ENCODE measurements at places on chromosomes 11 and 22. TPM values are rescaled to one million over a fixed set of nuclear protein-coding genes. Genes with fewer than 3 reads are reported as not detected.

GRCh38 chr11:63686926-63687325 lies 5.6 kb downstream of the RTN3 start:
- no peaks in the 10 kb centered on the region for H3K36me3 ChIP-seq
- H3K4me1 ChIP-seq = peaks cover 41% of the 10 kb centered on the region
- DNase-seq = no peak
- H3K27me3 ChIP-seq = no peaks in the 10 kb centered on the region

DNA sequence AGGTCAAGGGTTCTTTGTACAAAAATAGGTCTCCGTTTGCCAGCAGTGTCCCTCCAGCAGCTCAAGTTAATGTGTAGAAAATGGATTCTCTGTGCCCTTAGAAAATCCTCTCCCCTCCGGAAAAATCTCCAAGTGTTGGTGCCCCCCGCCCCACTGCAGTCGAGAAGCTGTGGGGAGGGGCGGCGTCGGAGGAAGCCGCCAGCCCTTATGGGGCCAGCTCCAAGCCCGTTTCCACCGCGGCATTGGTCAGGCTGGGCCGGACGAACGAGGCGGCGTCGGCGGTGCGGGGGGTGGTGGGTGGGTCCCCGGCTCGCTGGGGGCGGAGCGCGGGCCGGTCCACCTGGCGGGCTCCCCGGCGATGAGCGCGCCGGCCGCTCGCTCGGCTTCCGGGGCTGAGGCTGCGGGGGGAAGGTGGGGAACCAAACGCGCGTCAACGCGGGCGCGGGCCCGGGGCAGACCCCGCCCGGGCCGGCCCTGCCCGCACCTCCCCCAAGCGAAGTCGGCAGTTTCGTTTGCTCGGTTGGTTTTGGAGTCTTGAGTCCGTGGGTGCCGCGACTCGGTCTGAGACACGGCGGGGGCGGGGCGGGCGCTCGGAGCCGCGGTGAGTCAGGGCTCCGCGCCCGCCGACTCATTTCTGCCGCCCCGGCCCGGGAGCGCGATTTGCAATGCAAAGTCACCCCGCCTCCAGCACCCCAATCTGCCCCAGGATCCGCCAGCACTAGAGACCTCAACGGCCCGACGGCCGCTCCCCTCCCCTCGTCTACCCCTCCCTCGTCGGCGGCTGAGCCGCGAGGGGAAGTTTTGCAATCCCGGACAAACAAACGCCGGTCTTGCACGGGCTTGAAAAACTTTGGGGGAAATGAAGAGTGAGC lies 1.4 kb downstream of the ASCL2 start:
- DNase-seq = no peak
- no peaks in the 10 kb centered on the region for H3K36me3 ChIP-seq
- no peak overlapping the region for H3K27ac ChIP-seq
- H3K4me3 ChIP-seq = peak overlapping the region; percentile 34
- H3K4me1 ChIP-seq = no peaks in the 10 kb centered on the region
- H3K27me3 ChIP-seq = peaks cover 37% of the 10 kb centered on the region

GRCh38 chr11:84412862-84413261 lies 1126.7 kb upstream of the CCDC90B start:
- no peaks in the 10 kb centered on the region for H3K27me3 ChIP-seq
- no peak overlapping the region for H3K4me3 ChIP-seq
- H3K4me1 ChIP-seq = no peaks in the 10 kb centered on the region
- DNase-seq = no peak
- H3K36me3 ChIP-seq = no peaks in the 10 kb centered on the region

GRCh38 chr11:8354622-8355415 lies 91.1 kb upstream of the LMO1 start:
- H3K4me3 ChIP-seq = no peak overlapping the region
- H3K36me3 ChIP-seq = no peaks in the 10 kb centered on the region
- no peak for DNase-seq
- no peak overlapping the region for H3K27ac ChIP-seq
- no peaks in the 10 kb centered on the region for H3K4me1 ChIP-seq

DNA sequence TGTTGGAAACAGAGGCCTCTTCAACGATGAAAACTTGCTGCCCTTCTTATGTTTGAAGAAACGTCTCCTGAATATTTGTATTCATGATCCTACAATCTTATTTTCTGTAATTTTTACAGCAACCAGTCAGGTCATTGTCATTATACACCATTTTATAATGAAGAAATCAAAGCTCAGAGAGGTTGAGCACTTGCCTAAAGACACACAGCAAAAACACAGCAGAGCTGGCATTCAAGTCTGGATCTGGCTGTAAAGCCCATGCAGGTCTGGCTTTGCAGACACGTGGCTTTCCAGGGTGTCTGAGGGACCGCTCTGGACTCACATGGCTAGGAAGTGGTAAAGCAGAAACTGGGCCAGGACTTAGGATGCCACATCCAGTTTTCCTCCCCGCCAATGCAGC lies 15.8 kb upstream of the ALX4 start:
- no peak overlapping the region for H3K27ac ChIP-seq
- H3K4me1 ChIP-seq = no peaks in the 10 kb centered on the region
- no peak overlapping the region for H3K4me3 ChIP-seq
- no peaks in the 10 kb centered on the region for H3K36me3 ChIP-seq

- DNase-seq = no peak
- no peak overlapping the region for H3K4me3 ChIP-seq
- H3K36me3 ChIP-seq = no peaks in the 10 kb centered on the region
- H3K27ac ChIP-seq = no peak overlapping the region
These were observed 60.0 kb upstream of the SPON1 start for GRCh38 chr11:13902523-13902922.

GRCh38 chr11:63375434-63375833 lies 5.8 kb downstream of the SLC22A9 start:
- H3K36me3 ChIP-seq = no peaks in the 10 kb centered on the region
- DNase-seq = no peak
- H3K4me3 ChIP-seq = no peak overlapping the region
- H3K27me3 ChIP-seq = no peaks in the 10 kb centered on the region
- no peak overlapping the region for H3K27ac ChIP-seq

GRCh38 chr22:40250608-40251007 lies 72.9 kb downstream of the TNRC6B start:
- H3K27me3 ChIP-seq = no peaks in the 10 kb centered on the region
- H3K4me3 ChIP-seq = no peak overlapping the region
- H3K27ac ChIP-seq = no peak overlapping the region
- H3K36me3 ChIP-seq = no peaks in the 10 kb centered on the region
- H3K4me1 ChIP-seq = no peaks in the 10 kb centered on the region
- no peak for DNase-seq

The USH1C gene
- not detected for total RNA-seq

The LMO1 gene
- 2.6 TPM for total RNA-seq

The MOGAT2 gene
- total RNA-seq = 0.66 TPM

DNA sequence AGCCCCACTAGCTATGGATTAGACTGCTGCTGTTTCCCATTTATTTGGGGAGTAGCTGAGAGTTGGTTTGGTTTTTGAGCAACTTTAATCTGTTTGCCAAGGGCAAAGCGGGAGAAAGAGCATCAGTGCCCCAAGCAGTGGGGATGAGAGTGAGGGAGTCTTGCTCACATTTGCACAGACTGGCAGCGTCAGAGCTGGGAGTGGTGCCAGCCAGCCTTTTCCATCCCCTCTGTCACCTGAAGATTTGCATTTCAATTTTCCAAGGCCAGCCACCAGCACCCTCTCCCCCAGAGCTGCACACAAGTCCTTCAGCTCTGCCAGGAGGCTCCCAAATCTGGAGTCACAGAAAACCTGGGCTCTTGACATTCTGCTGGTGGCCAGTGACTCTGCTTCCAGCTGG lies 21.0 kb upstream of the UVRAG start:
- H3K27ac ChIP-seq = no peak overlapping the region
- no peaks in the 10 kb centered on the region for H3K4me1 ChIP-seq
- no peaks in the 10 kb centered on the region for H3K36me3 ChIP-seq
- no peak for DNase-seq
- no peaks in the 10 kb centered on the region for H3K27me3 ChIP-seq

The OR8D4 gene
- not detected for total RNA-seq

DNA sequence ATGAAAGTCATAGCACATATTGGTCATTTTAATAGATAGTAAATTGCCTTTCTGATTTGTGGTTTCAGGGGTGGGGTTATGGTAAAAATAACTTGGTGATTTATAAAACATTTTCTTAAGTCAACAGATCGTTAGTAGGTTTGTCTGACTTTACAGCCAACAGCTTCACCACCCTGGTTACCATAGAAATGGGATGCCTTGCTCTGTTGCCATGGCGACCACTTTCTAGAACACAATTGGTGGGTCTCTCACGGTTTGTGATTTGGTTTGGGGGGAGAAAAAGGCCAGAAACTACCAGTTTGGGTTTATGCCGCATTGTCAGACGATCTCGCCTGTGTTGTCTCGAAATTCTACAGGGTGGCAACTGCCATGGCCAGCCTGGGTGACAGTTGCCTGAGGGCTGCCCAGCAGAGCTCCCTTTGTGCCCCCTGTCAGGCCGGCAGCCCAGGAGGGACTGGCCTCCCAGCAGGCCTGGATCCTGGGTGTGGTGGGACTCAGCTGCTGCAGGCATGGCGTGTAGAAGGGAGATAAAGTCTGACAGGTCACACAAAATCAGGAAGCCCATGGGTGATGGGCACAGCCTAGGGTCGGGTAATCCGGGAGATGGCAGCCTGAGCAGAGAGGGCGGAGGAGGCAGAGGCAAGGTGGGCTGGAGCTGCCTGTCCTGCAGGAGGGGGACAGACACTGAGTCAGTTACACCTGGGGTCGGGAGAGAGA lies 30.9 kb downstream of the KCNC1 start:
- no peaks in the 10 kb centered on the region for H3K27me3 ChIP-seq
- no peaks in the 10 kb centered on the region for H3K4me1 ChIP-seq
- H3K36me3 ChIP-seq = no peaks in the 10 kb centered on the region
- no peak overlapping the region for H3K27ac ChIP-seq
- H3K4me3 ChIP-seq = no peak overlapping the region

- no peaks in the 10 kb centered on the region for H3K27me3 ChIP-seq
- H3K4me1 ChIP-seq = peaks cover 11% of the 10 kb centered on the region
- H3K36me3 ChIP-seq = no peaks in the 10 kb centered on the region
- no peak for DNase-seq
- H3K27ac ChIP-seq = no peak overlapping the region
- no peak overlapping the region for H3K4me3 ChIP-seq
These were observed 20.3 kb upstream of the YPEL1 start for GRCh38 chr22:21755851-21756284.

The SMC1B gene
- not detected for total RNA-seq

GRCh38 chr11:68012843-68013610 lies 2.9 kb downstream of the ALDH3B1 start:
- no peak overlapping the region for H3K27ac ChIP-seq
- H3K27me3 ChIP-seq = no peaks in the 10 kb centered on the region

GRCh38 chr11:10329935-10330334 lies 25.1 kb downstream of the ADM start:
- no peaks in the 10 kb centered on the region for H3K36me3 ChIP-seq
- peaks cover 27% of the 10 kb centered on the region for H3K4me1 ChIP-seq
- H3K27me3 ChIP-seq = no peaks in the 10 kb centered on the region
- H3K4me3 ChIP-seq = no peak overlapping the region
- H3K27ac ChIP-seq = no peak overlapping the region

The BATF2 gene
- total RNA-seq = 2.7 TPM

The RIBC2 gene
- total RNA-seq = not detected

DNA sequence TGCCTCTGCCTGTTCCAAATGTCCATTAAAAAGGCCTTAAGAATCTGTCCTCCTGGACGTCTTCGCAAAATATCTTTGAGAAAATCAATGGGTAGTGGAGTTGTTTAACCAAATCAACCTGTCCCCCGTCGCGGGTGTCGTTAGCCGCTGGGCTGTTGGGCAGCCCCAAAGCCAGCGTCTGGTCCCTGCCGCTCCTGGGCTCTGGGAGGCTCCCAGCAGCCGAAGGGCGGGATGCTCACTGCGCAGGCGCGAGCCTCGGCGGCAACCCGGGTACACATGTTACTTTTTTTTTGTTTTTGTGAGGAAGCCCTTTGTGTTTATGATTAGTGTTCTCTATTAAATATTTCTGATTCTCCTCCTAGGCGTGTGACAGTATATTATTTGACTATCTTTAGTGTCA lies 12.6 kb downstream of the MMP10 start:
- no peak for DNase-seq
- H3K27me3 ChIP-seq = no peaks in the 10 kb centered on the region
- no peaks in the 10 kb centered on the region for H3K36me3 ChIP-seq
- H3K4me1 ChIP-seq = no peaks in the 10 kb centered on the region
- no peak overlapping the region for H3K27ac ChIP-seq

DNA sequence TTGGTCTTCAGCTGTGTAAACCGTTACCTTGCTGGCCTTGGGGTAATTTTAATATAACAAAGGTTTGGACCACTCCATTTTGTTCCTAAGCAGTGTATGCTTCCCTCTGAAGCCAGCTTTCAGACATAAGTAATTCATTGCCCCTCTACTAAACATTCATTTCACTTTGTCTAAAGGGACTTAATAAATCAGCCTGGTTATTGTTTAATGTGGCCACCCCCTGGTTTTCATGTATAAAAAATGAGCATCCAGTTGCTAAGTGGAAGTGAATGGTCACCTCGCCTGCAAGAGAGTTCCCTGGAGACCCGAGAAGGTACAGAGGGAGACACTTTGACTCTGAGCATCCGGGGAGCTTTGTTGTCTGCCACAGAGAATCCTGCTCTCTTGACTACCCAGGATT lies 3.9 kb downstream of the ABTB2 start:
- no peak overlapping the region for H3K27ac ChIP-seq
- no peaks in the 10 kb centered on the region for H3K27me3 ChIP-seq
- H3K36me3 ChIP-seq = no peaks in the 10 kb centered on the region
- DNase-seq = no peak

GRCh38 chr22:25057013-25057881 lies 104.7 kb downstream of the KIAA1671 start:
- no peaks in the 10 kb centered on the region for H3K27me3 ChIP-seq
- H3K27ac ChIP-seq = no peak overlapping the region
- no peaks in the 10 kb centered on the region for H3K36me3 ChIP-seq
- DNase-seq = peak; percentile 66
- H3K4me3 ChIP-seq = no peak overlapping the region

DNA sequence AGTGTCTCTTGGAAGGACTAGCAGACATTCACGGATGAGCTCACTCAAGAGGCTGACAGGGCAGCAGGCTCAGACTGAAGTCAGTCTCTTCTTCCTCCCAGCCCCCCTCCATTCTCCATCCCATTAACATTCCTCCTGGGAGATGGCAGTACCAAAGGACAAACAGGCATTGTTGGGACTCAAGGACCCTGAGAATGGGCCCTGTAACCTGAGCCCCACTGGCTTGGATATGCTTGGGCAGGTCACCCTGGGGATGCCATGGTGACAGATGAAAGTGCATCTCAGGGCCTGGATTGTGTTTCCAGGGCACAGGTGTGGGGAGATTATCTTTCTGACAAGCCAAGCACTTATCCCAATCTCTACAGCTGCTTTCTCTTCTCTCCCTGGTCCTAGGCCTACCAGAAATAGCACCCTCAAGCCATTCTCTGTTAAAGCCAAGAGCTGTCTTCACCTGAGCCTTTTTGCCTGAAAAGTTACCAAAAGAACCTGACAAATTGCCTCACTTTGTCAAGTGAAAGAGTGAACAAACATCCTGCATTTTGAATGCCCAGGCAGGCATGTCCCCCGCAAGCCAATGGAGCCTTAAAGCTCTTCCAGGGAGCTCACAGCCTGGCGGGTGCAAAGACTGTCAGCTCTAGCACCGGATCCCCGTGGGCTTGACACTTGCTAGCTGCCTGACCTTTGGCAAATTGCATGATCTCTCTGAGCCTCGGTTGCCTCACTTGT lies 366.0 kb upstream of the NARS2 start:
- no peak overlapping the region for H3K27ac ChIP-seq
- no peak for DNase-seq
- no peaks in the 10 kb centered on the region for H3K27me3 ChIP-seq
- no peaks in the 10 kb centered on the region for H3K36me3 ChIP-seq
- H3K4me3 ChIP-seq = no peak overlapping the region

Measured in gastrocnemius medialis (tissue), 4 donors.